Renal cortical epithelial cell (primary cell): ENCODE measurements at places on chromosomes 2 and 18. TPM values are rescaled to one million over a fixed set of nuclear protein-coding genes. Genes with fewer than 3 reads are reported as not detected.
A peak's percentile ranks its signal among the peaks of the same experiment; 100 is the strongest.

Gene SATB2
- total RNA-seq = 2.3 and 5.6 TPM in 2 replicates

Gene DSG1
- total RNA-seq = not detected in 2 replicates

Gene CYRIA
- total RNA-seq = 9.2 and 11.6 TPM in 2 replicates

GRCh38 chr18:79434607-79435401 is 39.1 kb downstream of the NFATC1 start:
- no peak for DNase-seq

GRCh38 chr2:238138331-238139195 is at the start of gene KLHL30:
KLHL30 (plus strand) TSS chr2:238138668; CDS start chr2:238140755, 2,087 bp downstream.
- no peak for DNase-seq

DNA sequence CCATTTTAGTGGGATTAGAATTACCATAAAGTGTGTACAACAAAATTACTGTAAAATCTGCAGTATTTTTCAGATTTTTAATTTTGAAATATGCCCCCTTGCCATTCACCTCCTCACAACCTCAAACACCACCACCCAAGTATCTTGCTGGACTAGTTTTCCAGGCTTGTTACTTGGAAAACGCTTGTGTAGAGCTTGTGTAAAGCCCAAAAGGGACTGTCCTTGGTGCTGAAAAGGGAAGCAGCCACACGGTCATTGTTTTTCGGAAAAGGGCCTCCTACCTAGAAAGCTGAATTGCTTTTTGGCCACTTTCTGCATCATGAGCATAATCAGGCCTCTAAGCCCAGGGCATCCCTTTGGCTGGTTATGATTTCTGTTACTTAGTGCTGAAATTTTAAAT is 563.4 kb downstream of the LRRTM4 start:
- peak; percentile 11 for DNase-seq

Gene SERPINB12
- total RNA-seq = not detected in 2 replicates

DNA sequence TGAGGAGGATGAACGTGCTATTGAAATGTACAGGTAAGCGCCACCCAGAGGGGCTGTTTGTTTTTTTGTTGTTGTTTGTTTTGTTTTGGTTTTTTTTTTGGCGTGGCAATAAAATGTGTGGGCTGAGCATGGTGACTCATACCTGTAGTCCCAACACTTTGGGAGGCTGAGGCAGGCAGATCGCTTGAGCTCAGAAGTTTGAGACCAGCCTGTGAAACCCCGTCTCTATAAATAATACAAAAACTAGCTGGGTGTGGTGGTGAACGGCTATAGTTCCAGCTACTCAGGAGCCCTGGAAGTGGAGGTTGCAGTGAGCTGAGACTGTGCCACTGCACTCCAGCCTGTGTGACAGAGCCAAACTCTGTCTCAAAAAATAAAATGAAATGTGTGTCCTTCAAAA is 6.2 kb downstream of the PDCL3 start:
- DNase-seq = no peak

- no peak for DNase-seq
Measured at GRCh38 chr2:34998741-34999140, 1356.8 kb upstream of the CRIM1 start.

GRCh38 chr2:196487417-196487816 is 152.1 kb upstream of the CCDC150 start:
- no peak for DNase-seq

Gene KCNG3
- 0.15 TPM in 1 of 2 replicates, not detected in the other for total RNA-seq

Gene SPC25
- total RNA-seq = 0.60 and 1.2 TPM in 2 replicates

DNA sequence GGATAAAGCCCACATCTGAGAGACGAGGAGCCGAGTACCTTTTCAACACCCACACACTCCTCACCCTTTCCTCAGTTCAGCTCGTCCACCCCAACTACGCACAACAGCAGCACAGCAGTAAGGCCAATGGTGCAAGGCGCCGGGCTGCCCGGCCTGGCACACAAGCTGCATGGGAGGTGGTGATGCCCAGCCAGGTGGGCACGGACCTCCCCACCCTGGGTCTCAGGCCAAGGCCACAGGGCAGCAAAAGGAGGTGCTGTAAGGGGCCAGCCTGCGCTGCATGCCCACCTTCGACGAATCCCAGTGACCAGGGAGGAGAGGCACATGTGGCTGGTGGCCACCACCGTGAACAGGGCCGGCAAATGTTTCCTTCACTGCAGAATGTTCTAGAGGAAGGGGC is 36.5 kb upstream of the MLPH start:
- no peak for DNase-seq

GRCh38 chr2:188000189-188000588 is 291.5 kb upstream of the GULP1 start:
- DNase-seq = no peak

GRCh38 chr2:23622466-23622865 is 237.5 kb downstream of the KLHL29 start:
- no peak for DNase-seq

DNA sequence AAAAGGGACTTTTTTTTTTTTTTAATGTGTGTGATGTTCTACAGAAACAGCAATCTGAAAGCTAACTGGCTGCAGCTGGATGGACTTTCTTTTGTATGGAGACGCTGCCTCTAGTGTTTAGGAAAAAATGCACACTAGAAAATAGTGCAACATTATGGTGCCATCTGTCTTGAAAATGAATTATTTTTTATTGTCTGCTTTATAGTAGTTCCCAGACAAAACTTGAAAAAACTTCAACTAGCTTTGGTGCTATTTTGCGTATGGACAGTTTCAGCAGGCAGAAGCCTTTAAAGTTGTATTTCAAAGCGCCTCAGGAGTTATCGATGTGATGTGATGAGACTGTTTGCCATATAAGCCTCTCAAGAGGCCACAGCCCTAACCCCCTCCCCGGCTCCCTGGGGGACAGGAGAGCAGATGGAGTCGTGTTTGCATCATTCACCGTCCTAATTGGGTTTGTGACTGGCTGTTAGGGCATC is 86.9 kb downstream of the LTBP1 start:
- peak; percentile 38 for DNase-seq

Gene SCTR
- 6.2 TPM in 1 of 2 replicates, not detected in the other for total RNA-seq

- no peak for DNase-seq
Measured at GRCh38 chr2:27763907-27764267, 7.6 kb upstream of the MRPL33 start.

Gene CYS1
- 34.2 and 223 TPM in 2 replicates for total RNA-seq

Gene REEP1
- total RNA-seq = 0.17 and 0.35 TPM in 2 replicates

DNA sequence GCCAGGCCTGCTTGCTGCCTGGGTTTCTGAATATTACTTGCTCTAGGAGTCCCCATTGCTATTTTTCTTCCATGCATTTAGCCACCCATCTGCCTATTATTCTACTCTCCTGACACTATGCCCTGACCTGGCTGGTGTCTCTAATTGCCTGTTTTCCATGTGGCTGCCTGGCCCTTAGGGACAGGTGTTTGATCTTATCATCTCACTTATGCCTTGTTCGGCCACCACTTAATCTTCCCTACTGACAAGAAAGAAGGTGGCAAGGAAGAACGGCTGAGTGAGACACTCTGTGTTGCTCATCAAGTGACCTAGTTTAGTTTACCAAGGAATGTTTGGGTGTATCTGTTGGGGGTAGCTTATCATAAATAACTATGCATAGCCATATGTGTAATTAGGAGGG is 50.4 kb upstream of the RAPH1 start:
- DNase-seq = no peak

- peak; percentile 45 for DNase-seq
Measured at GRCh38 chr2:107591561-107592279, 235.0 kb upstream of the RGPD4 start.

DNA sequence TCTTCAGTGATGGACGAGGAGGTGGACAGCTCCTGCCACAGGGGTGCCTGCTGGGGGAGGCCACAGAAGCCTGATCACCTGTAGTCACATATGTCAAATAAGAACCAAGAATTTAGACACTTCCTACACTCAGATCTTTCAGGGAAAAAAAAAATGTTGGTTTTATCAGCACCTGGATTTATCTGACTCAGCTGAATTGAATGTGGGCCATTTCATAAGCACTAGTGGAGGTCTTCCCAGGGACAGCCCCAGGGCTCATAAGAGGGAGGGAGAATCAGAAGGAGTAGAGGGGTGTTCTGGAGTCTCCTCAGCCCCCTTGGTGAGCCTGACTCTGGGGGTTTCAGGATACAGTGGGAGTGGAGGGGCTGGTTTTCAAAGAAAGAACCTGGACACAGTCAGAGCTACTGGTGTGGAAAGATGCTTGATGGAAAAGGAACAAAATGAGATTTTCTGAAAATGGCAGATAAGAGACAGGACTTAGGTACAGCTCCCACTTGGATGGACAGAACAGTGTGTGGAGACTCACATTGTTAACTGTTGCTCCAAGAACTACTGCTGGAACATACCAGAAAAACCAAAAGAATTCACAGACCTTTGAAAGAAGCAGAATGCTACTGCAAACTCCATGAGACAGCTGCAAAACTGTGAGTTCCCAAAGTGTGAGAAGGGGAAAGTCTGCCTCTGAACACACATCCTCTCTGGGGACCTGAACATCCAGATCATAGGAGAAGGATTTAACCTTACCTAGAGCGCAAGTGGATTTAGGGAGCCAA is 45.4 kb downstream of the LCT start:
- peak; percentile 64 for DNase-seq

- peak; percentile 99 for DNase-seq
Measured at GRCh38 chr2:37389989-37390765, 45.7 kb downstream of the QPCT start.

Gene DIPK1C
- total RNA-seq = not detected in 2 replicates

DNA sequence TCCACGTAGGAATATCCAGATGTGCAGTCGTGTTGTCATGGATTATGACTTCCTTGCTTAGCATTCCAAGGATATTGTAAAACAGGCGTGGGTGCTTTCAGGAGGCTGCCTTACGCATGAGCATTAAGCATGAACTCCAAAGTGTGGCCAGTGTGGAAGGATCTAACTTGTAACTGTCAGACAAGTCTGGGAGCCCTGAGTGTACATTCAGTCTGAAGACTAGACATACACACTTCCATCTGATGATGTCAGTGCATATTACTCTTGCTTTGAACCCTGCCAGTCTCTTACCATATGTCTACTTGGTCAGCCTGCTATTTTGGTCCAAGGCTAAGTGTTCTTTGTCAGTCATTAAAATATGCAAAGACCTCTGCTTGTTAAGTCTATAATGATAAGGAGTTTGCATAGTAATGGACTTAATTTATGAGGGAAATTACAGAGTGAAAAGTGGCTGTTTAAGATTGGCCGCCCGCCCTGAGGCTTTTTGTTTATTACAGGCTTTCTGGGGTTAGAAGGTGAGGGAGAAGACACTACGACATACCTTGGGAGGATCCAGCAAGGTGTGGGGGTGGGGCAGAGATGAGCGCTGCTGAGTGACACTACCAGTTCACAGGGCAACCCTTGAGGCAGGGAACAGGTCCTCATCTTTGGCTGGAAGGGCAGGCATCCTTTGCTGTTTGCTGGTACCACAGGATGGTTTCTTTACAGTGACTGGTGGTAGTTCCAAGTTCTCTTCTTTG is 48.3 kb downstream of the CABLES1 start:
- no peak for DNase-seq

GRCh38 chr2:234293973-234294372 is 202.9 kb downstream of the ARL4C start:
- no peak for DNase-seq

- DNase-seq = no peak
Measured at GRCh38 chr2:214484239-214484638, 73.4 kb downstream of the VWC2L start.

Gene LYG2
- not detected in 2 replicates for total RNA-seq

- DNase-seq = peak; percentile 39
Measured at GRCh38 chr2:18566145-18566769, 5.8 kb upstream of the RDH14 start.

DNA sequence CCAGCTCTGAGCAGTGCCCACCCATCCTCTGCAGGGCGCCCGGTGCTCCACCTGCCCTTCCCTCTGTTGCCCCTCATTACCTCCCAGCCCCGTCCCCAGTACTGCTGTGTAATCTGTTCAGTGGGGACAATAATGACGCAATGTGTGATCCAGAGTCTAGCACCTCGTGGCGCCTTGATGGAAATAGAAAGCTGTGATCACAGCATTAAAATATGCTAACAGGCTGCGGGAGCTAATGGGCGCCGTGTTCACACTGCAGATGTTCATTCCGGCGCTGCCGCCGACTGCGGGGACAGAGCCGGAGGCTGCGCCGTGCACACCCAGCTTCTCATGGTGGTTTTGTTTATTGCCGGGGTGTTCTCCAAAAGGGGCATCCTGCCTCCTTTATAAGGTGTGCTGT is 235.2 kb downstream of the LDLRAD4 start:
- no peak for DNase-seq

- DNase-seq = no peak
Measured at GRCh38 chr2:214180071-214180470, 230.8 kb upstream of the VWC2L start.

- DNase-seq = no peak
Measured at GRCh38 chr2:47767497-47767844, 15.5 kb upstream of the MSH6 start.
